GOT3 (cell line): ENCODE measurements at places on chromosomes 12 and 14.

- no peak for DNase-seq
Measured at GRCh38 chr14:22552001-22552826, 36.8 kb downstream of the DAD1 start.

- DNase-seq, result no peak
Measured at GRCh38 chr14:32940711-32941667, 2.3 kb downstream of the NPAS3 start.

DNA sequence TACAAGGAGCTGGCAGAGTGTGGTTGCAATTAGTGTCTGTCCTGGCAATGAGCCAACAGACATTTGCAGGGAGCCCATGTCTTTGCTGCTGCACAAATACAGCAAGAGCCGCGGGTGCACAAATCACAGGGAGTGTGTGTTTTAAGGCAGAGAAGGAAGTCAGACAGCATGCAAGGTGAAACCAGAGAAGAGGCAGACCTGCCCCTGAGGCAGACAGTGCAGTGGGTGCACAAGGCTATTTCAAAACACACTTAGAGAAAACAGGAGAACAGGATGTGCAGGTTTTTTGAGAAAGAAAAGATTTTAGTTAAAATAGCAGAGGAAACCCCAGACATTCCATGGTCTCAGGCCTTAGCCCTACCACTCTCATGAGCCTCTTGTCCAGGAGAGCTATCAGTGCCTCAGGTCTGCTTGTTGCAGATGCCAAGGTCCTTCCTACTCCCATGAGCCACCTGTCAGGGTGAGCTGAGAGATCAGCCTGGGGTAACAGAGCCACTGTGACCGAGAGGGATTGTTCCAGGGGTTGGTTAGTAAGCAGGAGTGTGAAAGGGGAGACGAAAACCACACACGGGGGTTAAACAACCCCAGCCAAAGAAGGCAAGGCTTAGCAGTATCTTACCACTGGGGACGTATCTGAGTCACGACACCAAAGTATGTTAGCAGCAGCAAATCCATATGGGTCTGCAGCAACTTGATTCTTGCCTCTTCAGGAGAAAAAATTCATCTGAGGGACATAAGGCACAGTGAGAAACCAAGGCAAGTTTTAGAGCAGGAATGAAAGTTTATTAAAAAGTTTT, 78.1 kb downstream of the C14orf132 start:
- DNase-seq, result no peak

DNA sequence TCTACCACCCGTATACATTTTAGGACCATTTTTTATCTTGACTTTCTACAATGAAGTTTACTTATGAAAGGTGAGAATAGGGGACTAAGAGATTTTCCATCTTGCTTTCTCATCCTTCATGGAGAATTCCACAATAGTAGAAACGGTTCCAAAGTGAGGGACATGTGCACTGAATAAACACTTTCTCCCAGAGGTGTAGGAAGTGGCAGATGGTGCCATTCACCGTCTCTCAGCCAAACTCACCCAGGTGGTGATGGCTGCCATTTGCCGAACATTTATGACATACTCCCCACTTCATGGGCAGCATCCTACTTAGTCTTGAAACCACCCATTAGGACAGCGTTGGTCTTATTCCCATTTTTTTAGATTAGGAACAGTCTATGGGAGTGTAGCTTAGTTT, 540.5 kb downstream of the DIO2 start:
- DNase-seq, result no peak

GRCh38 chr12:4486049-4486699, 40.6 kb upstream of the FGF6 start:
- DNase-seq, result no peak

GRCh38 chr12:67876305-67876915, 112.8 kb upstream of the IFNG-AS1 start:
- DNase-seq, result no peak

- no peak for DNase-seq
Measured at GRCh38 chr12:16506394-16506793, 99.6 kb downstream of the LMO3 start.

- no peak for DNase-seq
Measured at GRCh38 chr12:50786498-50787231, 22.8 kb downstream of the ATF1 start.

DNA sequence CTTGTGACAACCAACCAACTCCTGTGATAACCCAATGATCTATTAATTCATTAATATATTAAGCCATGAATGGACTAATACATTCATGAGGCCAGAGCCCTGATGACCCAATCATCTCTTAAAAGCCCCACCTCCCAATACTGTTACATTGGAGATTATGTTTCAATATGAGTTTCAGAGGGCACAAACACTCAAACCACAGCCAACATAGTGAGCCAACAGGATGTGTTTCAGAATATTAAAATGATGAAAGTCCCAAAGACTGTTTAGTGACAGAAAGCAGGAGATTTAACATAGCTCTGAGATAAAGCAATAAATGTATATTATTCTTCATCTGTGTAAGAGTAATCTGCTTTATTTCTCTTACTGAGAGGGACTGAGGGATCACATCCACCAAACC, 71.7 kb downstream of the PTPRO start:
- DNase-seq, result no peak

DNA sequence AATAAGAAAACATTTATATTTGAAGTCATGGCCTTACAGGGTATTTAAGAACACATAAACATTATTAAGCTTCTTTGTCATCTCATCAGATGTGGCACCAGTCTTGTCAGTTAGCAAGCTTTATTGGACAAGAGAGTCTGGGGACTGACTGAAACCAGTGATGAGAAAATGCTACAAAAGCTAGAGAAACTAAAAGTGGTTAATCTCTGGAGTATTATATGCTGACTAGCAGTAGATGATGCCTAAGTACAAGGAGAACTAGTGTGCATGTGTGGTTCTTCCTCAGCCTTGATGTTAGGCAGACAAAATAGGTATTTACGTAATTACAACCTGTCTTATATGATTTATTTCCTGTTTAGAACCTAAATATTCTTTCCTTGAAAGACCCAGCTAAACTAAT, 176.5 kb downstream of the CPNE8 start:
- DNase-seq, result no peak

DNA sequence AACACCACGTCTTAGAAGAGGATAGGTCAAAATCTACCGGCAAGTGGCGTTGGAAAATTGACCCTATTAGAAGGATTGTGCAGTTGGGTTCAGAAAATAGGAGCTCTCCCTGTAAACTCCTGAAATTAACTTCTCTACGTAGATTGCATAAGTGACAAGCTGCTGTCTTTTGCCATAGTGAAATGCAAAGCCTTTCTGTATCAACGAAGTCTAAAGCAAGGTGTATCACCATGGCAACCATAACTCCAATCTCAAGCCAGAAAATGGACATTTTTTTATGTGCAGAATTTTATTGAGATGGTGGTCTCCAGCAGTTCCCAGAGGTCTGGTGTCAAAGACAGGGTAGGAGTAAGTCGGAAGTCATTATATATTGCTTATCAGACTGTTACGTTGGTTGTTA, 367.7 kb upstream of the NOVA1 start:
- DNase-seq, result no peak

DNA sequence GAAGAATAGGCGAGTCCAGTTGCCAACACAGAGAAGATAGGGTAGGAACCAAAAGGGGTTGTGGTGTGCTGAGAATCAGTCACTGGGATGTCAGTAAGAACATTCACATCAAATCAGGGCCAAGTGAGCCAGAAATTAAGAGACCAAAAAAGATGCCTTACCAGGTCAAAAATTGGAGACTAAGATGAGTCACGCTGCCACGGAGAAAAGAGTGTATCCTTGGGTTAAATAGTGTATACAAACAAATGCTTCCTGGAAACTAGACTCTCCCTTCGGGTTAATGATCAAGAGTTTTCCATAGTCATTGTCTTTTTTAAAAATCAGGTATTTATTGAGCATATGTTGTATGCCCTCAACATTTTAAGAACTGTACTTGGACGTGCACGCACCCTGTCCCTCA, 45.2 kb upstream of the BAZ1A start:
- DNase-seq, result no peak

DNA sequence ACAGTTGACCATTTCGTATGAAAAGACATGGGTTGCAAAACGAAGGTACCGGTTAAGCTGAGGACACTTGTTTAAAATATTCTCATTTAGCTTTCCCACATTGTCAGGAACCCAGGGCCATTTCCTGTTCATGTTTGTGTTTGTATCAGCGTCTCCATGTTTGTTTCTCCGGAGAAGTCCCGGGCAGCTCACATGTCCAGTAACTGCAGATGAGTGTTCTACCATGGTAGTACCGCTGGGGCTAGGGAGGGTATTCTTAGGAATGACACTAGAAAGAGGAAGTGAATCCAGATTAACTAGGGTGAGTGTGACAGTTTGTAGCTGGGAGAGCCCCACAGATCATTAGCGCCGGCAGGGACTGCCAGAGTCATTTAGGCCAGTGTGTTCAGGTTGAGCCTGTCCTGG, 50.0 kb upstream of the EVL start:
- no peak for DNase-seq
